ENCODE measurements at places on chromosomes 6 and 20.

GRCh38 chr6:63783096-63783495, 147.5 kb downstream of the PHF3 start:
- DNase-seq = no peak

DNA sequence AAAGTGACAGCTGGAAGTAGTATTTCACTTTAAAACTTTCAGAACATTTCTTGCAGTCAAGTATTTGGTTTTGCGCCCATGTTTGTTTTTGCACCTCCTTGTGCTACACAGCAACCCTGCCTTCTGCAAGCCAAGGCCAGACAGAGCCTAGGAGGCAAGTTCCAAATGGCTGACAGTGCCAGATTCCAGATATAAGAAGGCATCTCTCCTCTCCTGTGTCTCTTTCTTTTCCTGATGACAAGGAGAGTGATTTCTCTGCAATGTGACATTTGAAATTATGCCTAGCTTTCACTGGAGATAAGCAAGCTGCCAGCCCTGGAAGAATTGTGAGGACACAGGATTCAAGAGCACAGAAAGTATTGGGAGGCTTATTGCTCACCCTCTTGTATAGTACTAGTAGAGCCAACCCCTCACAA, 149.1 kb upstream of the TENT5A start:
- DNase-seq = no peak

DNA sequence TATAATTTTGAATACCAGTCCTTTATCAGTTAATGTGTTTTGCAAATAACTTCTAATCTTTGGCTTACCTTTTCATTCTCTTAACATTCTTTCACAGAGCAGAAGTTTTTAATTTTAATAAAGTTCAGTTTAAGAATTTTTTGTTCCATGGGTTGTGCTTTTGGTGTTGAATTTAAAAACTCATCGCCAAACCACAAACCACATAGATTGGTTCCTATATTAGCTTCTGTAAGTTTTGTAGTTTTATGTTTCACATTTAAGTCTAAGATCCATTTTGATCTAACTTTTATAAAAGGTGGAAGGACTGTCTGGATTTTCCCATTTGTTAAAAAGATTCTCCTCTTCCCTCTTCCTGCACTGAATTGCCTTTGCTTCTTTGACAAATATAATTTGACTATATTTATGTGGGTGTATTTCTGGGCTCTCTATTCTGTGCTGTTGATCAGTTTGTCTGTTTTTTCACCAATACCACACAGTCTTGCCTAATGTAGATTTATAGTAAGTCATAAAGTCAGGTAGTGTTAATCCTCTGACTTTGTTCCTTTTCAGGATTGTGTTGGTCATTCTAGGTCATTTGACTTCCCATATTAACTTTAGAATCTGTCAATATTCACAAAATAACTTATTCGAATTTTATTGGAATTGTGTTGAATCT, 17.5 kb upstream of the SDCBP2 start:
- DNase-seq = no peak

GRCh38 chr6:157954150-157955117, 27.2 kb upstream of the SYNJ2 start:
- DNase-seq = no peak

All from CD4-positive, alpha-beta T cell treated with Interleukin-4 for 4 hours (primary cell).